ENCODE measurements at places on chromosomes 3 and 15.

DNA sequence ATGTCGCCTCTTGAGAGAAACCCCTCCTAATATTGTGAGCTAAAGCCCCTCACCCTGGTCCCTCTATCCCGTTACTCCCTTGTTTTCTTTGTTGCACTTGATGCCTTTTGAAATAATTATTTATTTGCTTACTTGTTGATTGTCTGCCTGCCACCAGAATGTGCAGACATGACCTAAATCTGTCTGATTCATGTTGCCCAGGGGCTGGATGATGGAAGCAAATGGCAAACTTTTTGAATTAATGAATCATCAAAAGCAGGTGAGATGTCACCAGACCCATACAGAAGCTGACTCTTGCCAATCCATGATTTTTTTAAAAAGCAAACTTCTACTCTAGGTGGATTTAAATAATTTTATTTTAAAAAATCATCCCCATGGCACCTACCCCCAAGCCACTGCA lies 49.3 kb downstream of the GRIP2 start:
- DNase-seq, result no peak

DNA sequence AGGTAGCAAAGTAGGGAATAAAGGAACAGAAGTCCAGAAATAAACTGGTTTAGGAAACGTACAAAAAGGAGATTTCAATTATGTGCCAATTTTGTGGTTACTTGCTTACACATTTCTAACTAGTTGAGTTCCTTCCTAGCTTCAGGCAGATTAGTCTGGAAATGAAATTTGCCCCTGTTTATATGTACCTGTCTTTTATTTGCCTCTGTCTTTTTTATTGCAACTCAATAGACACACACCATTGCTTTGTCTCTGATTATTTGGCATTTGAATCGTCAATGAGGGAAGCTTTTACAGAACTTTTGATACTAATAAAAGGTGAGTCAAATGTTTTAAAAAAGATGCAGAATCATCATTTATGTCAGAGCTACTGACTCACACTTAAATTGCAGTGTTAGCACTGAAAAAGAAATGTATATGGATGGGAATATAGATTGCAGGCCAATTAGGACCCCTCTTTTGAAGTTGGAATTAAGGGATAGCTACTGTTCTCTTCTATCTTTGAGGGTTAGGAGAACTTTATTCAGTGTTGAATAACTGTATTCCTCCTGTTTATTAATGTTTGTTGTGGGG lies 60.5 kb downstream of the TRAK1 start:
- no peak for DNase-seq

GRCh38 chr15:101477851-101478362 lies 11.6 kb downstream of the PCSK6 start:
- no peak for DNase-seq

GRCh38 chr3:47473391-47473790 lies 2.4 kb downstream of the SCAP start:
- no peak for DNase-seq

GRCh38 chr15:48250640-48251076 lies 44.6 kb downstream of the SLC12A1 start:
- peak; percentile 16 for DNase-seq

DNA sequence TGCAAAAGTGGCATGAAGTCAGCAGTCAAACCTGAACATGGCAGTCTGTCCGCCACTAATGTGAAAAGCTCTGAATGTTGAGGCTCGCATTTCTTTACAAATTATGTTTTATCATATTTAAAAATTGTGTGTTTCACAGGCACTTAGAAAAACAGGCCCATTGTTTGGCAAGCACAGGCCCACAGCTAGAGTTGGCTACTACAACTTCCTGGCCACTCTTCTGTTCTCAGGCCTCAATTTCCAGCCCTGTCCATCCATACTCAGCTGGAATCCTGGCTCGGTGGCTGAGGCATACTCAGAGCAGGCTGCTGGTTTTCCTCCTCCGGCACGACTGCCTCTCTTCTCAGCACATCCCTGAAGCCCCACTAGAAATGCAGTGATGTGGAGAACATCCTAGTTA lies 44.3 kb downstream of the C2CD4B start:
- DNase-seq, result no peak

GRCh38 chr3:186173224-186173815 lies 64.4 kb upstream of the ETV5 start:
- no peak for DNase-seq

DNA sequence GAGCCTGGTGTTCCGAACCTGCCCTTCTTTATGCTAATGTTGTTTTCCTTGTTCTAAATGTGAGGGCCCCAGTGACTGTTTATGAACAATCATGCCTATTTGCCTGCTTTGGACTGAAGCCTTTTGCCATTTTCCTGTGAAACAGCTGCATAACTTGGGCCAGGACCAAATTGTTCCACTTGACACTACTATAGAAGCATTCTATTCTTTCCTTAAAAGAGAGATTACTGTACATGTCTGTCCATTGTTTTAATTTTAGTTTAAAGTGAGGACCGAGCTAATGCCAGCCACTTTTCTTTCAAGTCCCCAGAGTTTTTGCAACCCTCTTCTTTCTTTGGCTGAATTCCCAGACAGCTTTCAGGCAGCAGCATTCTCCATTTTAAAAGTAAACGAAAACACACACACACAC lies 980.3 kb downstream of the CADM2 start:
- no peak for DNase-seq

- DNase-seq, result no peak
Measured at GRCh38 chr3:131793870-131794269, 240.9 kb downstream of the CPNE4 start.

GRCh38 chr3:140903196-140903595 lies 38.4 kb upstream of the SLC25A36 start:
- no peak for DNase-seq

DNA sequence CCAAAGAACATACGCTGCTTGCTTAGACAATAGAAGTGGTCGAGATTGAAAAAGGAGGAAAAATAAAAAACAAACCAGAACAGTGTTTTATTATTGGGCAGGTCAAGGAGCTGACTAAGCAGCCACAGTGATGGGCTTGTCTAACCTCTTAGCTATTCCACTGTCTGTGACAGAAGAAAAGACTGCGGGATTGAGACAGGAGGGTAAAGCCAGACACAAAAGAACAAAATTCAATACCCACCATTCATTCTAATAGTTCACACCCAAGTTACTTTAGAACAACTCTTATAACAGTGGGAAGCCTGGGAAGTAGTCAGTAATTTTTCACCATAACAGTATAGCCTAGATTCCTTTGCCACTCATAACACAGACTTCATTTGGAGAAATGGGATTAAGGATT lies 435.4 kb downstream of the MFSD1 start:
- no peak for DNase-seq

DNA sequence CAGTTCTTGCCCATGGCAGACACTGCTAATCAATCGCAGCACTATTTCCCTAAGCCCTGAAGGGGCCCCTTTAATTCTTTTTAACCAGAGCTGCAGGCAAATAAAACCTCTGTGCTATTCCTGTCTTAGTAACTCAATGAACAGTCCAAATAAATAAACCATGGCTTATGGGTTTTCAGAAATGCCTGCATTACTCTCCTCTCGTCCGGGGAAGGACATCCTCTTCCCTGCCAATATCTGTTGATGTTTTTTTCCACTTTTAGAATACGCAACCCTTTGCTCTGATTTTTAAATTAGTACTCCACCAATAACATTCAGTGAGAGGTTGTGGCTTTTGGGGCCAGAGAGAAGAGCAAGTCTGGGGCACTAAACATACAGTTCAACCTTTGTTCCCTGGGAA lies 35.2 kb upstream of the PRICKLE2 start:
- DNase-seq, result no peak

DNA sequence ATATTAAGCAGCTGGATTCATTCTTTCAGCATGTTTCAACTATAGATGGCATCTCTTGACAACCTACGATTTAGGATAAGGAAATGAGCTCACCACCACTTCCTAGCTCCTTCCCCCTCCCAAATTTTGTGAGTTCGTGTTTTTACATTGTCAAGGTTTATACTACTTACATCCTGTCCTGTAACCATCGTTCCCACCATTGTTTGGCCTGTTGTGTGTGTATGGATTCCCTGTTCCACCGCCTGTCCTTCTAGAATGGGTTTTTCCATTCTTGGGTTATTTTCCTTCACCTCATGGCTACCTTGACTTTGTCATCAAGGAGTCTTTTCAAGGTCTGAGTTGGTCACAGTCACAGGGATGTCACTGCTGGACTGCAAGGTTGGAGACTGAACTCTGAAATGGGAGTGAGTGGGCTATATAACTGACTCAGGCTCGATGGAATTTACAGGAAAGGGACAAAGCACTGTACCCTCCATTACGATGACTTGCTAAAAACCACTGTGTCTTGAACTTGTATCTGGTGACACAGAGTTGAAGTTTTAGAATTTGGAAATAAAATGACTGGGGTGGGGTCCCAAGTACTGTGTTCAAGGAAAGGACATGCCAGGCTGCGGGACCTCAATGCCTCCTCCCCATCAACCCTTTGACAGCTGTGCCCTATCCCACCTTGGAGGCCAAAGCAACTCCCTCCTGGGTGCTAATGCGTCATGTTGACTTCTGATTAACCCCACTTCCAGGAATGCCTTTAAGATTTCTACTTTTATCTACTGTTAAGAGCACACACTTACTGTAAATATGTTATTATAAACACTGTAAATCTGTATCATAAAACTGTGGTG lies 66.8 kb upstream of the BLM start:
- no peak for DNase-seq

DNA sequence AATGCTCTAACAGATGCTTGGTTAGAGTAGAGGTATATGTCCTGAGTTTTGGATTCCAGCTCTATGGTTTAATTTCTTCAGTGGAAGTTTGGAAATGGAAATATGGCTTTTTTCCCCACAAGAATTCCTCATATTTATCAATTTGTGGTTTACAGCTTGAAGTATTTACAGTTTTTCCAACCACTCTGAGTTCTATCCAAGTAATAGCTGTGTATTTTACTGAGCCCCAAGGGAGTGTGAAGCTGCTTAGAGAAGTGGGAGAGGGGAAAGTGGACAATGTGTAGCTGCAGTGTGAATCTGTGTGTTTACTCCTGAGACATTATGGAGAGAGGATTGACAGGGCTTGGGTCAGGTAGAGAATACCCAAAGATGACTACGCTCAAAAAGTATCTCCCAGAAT lies 54.5 kb downstream of the NEK11 start:
- no peak for DNase-seq

Data from CD4-positive, alpha-beta T cell treated with Interleukin-17A for 1 hour (primary cell).